Tongue (tissue), 3 donors: ENCODE measurements at places on chromosomes 6 and 20. TPM values are rescaled to one million over a fixed set of nuclear protein-coding genes. Genes with fewer than 3 reads are reported as not detected.

CDC40 gene
- 30.0 TPM for total RNA-seq

LY86 gene
- total RNA-seq: 0.72 TPM

- DNase-seq: no peak
Observed at GRCh38 chr20:32970973-32971300, 33.3 kb downstream of the SUN5 start.

- DNase-seq: no peak
Observed at GRCh38 chr6:50457351-50457750, 256.0 kb upstream of the TFAP2D start.

GRCh38 chr6:27133281-27134227 is 113.9 kb upstream of the PRSS16 start:
- peak; percentile 80 for DNase-seq
